ENCODE measurements at places on chromosomes 12 and 14.

- DNase-seq, result no peak
These were observed 141.1 kb upstream of the NAV3 start for GRCh38 chr12:77689510-77690086.

DNA sequence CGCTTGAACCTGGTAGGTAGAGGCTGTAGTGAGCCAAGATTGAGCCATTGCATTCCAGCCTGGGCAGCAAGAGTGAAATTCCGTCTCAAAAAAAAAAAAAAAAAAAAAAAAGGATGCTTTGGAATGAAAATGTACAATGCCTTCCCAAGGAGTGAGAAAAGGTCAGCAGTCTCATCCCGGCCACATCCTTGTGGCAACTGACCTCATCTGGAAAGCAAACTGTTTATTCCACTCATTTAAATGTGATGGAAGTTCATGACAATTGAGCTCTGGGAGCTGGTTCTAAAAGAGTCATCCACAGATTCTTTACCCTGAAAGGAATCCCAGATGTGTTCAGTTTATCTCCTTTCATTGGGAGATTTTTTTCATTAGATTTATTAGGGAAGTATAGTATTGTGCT, 19.4 kb upstream of the LIMA1 start:
- DNase-seq, result no peak

DNA sequence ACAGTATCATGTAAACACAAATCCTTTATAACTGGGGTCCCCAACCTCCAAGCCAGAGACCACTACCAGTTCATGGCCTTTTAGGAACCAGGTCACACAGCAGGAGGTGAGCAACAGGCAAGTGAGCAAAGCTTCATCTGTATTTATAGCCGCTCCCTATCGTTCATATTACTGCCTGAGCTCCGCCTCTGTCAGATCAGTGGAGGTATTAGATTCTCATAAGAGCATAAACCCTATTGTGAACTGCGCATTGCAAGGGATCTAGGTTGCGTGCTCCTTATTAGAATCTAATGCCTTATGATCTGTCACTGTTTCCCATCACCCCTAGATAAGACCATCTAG, 49.9 kb downstream of the LRP6 start:
- DNase-seq, result no peak

DNA sequence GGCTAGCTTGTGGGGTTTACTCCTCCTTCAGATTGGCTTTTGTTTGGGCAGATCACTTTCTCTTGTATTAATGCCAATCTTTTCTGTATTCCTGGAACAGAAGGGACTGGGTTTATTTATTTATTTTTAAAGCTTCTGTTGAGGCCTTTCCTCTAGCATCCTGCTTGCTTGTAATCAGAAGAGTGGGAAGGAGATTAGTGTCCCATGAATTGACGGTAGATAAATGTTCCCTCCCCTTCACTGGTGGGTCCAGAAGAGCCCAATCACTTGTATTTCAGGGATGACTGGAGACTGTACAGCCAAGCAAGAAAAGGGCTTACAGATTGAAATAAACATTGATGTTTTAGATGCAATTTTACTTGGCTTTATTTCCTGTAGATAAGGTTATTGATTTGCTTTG, 71.0 kb downstream of the LIN52 start:
- no peak for DNase-seq

- no peak for DNase-seq
These were observed 7.6 kb upstream of the KERA start for GRCh38 chr12:91065396-91065795.

DNA sequence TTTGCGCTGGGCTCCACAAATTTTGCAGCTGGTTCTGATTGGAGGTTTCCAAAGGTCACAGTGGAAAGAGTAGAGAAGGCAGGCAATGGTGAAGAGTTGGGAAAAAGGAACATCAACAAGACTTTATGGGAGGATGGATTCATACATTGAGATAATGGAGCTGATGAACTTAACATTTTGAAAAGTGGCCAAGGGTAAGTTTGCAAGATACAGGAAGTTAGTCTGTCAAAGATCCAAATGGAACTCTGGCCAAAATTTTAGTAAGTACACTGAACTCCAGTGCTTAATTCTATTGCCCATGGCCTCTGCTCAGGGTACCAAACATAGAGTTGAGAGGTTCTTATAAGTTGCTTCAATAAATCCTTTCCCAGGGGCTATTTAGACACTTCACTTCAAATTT, 15.6 kb downstream of the CCER1 start:
- no peak for DNase-seq

GRCh38 chr12:27190761-27191160, 53.3 kb upstream of the STK38L start:
- no peak for DNase-seq

DNA sequence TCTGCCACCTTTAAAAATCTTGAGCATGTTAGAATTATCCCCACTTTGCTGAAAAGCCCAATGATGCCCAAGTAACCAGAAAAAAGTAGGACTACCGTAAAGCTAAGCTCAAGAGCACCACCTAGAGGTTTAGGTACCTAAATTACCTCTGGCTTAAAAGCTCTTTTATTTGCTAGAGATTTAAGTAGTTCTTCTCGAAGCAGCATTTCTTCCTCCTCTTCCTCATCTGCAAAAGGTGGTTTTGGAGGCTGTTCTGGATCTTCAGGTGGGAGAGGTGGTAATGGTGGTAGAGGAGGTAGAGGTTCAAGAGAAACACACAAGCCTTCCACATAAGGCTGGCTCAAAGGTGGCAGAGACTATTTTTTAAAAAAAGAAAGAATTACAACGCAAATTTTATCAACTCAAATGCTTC, 26.9 kb downstream of the ZFC3H1 start:
- no peak for DNase-seq

DNA sequence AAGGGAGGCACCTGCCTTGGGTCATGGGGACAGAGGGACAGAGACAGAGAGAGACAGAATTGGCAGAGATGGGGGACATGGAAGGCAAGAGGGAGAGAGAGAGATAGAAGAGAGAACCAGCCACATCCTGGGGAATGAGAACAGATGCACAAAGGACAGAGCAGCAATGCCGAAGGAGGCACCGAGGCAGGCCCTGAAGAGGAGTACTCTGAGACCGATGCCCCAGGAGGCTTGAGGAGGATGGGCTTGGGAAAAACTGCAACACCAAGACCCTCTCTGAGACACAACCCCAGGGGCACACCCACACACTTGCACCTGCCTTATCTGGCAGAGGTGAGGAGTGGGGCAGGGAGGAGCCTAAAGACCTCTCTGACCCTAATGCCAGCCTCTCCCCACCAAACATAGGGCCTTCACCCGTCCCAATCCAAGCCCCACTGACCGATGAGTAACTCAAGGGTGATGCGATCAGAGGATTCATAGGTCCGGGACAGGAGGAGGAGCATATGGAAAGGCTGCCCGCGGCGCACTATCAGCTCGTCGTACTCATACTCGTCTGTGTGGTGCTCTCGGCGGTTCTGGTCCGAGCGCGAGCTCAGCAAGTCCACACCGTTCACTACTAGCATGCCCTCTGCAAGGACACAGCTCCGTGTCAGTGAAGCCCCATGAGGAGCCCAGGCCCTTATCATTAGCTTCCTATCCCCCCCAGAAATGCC, 1.6 kb downstream of the TGM1 start:
- no peak for DNase-seq

DNA sequence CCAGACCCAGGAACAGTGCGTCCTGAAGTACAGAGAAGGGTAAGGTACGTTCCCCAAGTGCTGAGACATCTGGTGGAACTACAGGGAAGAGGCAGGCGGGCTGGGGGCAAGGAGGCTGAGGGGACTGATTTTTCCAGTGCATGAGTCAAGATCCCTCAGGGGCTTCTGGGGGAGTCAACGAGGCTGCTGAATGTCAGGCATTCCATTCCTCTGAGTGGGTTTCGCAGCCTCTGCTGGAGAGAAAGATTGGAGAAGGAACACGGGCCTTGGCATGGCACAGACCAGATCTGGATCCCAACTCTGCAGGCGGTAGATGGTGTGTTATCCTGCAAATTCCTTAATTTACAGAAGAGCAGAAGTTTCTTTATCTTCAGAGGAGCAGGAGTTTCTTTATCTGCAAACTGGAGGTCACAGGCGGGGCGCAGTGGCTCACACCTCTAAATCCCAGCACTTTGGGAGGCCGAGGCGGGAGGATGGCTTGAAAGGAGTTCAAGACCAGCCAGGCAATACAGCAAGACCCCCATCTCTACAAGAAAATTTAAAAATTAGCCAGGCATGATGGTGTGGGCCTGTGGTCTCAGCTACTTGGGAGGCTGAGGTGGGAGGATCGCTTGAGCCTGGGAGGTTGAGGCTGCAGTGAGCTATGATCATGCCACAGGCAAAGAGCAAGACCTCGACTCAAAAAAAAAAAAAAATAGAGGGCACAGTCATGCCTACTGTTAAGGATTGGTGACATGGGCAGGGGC, 132.6 kb upstream of the MAP1LC3B2 start:
- no peak for DNase-seq

DNA sequence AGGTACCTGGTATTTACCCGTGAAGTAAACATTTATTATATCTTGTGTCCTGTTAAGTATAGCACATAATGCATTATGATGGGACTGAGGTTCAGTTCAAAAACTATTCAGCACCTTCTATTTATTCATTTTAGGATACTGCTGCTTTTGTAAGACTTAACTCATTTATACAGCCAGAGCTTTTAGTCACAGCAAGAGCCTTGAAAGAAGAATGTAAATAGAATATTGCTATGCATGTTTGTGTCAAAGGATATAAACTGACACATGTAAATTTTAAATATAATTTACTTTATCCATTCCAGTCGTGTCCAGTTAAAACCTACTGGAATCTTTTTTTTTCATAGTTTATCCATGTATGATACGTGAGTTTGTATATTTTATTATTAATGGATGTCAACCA, 168.8 kb downstream of the FUT8 start:
- no peak for DNase-seq

GRCh38 chr14:65414961-65415589, 2.5 kb downstream of the FUT8 start:
- no peak for DNase-seq

DNA sequence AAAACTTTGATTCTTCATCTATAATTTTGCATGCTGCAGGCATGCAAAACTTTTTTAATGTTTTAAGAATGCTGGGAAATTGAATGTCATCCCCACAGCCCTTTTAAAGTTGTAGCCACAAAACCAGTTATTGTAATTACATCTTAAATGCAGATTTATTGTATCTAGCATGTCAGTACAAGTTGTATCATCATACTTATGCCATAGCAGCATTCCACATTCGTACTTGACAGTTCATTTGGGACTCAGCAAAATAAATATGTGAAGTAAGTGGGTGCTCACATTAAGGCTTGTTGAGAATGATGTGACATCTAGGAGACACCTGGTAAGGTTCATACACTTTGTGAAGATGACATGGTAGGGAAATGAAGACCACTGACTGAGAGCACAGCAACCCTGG, 44.0 kb upstream of the GZMB start:
- DNase-seq, result no peak

DNA sequence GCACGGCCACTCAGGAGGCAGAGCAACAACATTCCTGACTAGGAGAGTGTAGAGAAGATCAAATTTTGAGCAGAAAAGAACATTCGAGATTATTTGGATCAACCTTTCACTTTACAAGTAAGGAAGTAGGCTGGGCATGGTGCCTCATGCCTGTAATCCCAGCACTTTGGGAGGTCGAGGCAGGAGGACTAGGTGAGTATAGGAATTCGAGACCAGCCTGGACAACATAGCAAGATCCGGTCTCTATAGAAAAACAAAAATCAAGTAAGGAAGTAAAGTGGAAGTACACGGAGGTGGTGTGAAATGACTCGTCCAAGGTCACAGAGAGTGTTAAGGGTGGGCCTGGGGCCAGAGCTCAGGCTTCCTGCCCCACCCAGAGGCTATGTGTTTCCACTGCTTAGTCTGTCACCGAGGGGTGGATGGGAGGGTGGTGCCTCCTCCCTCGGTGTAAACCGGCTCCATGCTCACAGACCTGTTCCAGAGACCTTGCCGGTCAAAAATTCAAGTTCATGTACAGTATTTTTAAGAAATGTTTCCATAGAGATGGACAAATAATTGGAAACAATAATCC, 51.9 kb downstream of the MAP1LC3B2 start:
- DNase-seq, result no peak

DNA sequence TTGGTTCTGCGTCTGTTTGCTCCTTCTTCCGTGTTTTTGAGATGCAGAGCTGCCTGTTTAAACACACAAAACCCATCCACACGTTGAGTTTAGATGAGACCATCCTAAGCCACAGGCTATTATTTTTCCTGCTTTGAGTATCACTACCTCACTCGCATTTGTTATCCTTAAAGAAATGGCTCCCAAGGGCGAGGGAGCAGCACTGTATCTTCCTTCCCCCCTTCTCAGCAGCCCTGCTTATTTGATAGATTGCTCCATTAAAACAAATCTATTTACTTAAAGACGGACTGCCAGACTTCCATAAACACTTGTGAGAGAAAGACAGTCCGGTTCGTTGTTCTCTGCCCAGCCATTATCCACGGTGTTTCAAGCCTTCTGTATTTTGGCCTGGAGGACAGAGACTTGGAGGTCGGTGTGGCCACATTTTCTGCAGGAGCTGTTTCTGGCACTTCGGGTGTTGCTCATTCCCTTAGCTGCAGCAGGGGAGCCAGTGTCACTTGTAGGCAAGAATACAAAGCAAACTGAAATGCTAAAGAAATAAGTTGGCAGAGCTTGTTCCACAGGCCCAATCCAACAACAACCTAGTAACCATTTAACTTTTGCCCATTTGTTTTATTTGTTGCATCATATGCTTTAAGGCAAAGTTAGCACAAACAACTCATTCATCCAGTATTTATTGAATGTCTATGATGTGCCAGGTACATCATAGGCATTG, 275.4 kb downstream of the TTC6 start:
- DNase-seq, result no peak

DNA sequence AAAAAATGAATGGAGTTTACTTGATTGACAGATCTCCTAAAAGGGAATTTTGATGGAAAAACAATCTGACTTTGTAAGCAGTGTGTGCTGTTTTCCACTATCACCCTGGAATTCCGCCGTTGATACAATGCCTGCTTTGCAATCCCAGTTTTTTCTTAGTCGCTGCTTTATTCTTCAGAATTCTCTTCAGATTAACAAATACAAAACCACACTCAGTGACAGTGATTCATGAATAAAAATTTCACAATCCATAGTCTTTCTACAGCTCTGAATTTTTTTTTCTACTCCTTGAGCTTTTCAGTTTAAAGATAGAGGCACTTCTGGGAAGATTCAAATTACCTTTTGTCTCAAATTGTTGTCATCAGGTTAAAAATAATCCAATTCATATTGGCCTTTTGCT, 44.6 kb upstream of the KITLG start:
- DNase-seq, result no peak

- no peak for DNase-seq
These were observed 35.6 kb downstream of the TMEM120B start for GRCh38 chr12:121748218-121748570.

Measured in posterior cingulate gyrus (tissue), 11 donors.